NCI-H774 (cell line): ENCODE measurements at places on chromosomes 6 and 20.

DNA sequence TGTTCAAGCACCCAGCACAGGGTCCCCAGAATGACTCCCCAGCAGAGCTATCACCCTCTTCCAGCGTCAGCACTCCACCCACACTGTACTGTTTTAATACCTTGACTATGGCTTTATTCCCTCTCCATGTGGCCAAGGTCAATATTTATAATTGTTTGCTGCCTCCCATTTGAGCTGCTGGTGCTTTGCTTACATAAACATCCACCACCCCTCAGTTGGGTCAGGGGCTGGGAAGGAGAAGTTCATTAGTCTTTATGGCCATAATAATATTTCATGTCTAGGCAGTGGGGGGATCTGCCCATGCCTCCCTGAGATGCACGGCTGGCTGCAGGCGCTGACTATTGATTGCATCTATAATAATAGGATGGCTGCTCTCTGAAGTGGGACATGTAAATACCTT lies 41.8 kb upstream of the SAYSD1 start:
- peak; percentile 4 for DNase-seq

- DNase-seq: no peak
Observed at GRCh38 chr6:125985979-125986300, 400 bp upstream of the TRMT11 start.

DNA sequence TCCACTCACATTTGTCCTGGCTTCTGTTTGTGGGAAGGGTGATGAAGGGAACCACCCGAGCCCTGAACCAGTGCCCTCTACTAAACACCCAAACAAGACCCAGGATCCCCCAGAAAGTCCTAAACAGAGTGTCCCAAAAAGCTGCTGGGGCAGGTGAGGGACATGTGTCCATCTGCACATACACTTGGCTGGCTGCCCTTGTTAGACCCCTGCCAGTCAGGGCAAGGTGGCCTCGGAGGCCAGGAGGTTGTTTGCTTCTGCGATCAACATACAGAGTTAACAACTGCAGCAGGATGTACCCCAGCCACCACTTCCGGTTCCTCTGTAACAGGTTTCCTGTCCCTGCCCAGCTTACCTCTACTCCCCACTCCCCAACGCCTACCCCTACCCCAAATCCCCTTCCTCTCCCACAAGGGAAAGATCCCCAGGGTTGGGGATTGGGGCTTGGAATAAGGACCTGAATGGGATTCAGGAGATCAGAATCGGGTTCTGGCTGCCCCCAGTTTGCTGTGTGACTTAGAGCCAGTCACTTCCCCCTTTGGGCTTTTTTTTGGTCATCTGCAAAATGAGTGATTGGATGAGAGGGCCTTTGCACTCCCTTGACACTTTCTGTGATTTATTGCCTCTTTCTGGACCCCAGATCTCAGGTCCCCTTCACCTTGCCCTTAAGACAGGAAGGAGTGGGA lies 13.9 kb downstream of the DEF6 start:
- no peak for DNase-seq

DNA sequence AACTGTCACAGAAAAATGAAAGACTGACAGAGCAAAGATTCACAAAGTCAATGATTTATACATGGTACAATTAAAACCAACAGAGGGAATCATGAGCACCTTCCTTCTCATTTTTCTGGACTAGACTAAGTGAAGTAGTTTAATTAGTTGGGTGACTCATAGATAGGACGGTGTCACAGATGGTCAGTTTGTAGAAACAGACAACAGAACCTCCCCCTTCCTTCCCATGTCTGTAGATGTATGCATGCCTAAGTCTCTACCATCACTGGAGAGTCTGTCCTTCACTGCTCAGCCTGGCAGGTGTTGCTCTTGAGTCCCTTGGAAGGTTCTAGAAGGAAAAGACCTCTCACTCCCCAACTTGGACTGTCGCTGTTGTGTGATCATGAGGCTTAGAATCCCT lies 75.4 kb upstream of the EEF1E1 start:
- no peak for DNase-seq

- no peak for DNase-seq
Observed at GRCh38 chr20:51469578-51470498, 72.7 kb downstream of the NFATC2 start.

- no peak for DNase-seq
Observed at GRCh38 chr6:75094614-75095200, 111.1 kb downstream of the COL12A1 start.

DNA sequence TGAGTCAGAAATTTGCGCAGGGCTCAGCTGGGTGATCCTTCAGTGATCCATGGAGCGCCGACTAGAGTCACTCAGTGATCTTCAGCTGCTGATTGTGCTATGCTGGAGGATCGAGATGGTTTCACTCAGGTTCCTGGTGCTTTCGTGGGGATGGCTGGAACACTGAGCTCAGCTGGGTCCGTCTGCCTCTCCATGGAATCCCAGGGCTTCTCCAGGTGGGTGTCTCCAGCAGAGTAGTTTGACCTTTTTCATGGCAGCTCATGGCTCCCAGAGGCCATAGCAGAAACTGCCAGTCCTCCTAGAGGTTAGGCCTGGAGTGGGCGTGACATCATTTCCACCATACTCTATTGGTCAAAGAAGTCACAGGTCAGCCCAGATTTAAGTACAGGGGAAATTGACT lies 88.8 kb upstream of the SIRPA start:
- no peak for DNase-seq

GRCh38 chr6:125293587-125293986 lies 8.2 kb downstream of the HDDC2 start:
- no peak for DNase-seq

DNA sequence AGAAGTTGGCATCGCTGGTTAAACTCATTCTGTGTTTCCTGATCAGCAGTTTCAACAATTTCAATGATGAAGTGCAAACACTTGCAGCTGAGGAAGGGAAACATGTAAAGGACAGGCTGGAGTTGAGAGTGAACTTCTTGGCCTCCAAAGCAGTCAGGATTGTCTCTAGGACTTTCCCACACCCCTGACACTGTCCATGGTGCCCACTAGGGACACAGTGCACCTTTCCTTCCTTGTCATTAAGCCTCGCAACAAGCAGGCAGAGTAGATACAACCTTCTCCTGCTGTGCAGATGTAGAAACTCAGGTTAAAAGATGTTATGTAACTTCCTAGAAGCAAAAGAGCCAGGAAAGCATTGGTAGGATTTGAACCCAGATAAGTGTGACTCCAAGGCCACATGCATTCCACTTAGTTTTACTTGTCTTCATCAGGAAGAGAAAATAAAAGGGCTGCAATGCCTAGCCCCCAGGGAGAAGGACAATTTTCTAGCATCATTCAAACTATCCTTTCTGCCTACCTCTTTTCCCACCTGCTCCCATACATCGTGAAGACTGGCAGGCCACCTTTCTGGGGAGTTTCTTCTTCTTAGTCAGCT lies 39.2 kb upstream of the IL17A start:
- no peak for DNase-seq
